Activated CD4-positive, alpha-beta T cell treated with anti-CD3 and anti-CD28 coated beads, Interleukin-2, amount 50 U/mL, for 4 hours (primary cell): ENCODE measurements at places on chromosomes 16 and 17.

DNA sequence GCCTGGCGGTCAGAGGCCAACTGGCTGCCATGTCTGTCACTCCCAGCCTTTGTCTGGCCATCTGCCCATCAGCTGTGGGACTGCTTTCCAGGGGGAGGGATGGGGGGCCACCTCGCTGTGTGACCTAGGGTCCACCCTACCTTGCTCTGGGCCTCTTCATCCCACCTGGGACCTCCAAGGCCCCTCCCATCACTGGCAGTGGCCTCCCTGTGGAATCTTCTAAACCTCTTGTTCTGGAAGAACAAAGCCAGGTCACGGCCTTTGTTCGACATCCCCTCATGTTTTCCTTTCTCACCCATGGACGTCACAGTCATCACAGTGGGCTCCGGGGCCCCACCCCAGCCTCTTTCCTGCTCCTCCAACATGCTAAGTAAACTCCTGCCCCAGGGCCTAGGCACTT is 24.0 kb downstream of the SPNS2 start:
- DNase-seq, result no peak

DNA sequence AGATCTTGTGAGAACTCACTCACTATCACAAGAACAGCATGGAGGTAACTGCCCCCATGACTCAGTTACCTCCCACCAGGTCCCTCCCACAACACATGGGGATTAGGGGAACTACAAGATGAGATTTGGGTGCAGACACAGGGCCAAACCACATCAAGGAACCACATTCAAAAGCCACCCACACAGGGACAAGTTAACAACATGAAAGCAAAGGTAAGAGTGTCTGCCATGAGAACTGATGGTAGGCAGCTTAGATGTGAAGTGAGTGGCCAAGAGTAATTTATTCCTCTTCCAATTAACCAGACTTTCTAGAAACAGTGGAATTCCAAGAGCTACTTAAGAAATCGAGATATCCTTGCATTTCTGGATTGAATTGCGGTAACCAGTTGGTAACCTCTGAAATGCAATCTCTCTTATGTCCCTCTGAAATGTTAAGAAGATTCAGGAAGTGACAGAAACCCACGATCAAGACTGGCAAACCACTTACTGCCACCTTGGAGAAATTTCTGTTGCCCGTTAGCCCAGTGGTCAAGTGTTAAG is 167.4 kb upstream of the CACNG5 start:
- DNase-seq, result peak; percentile 62

DNA sequence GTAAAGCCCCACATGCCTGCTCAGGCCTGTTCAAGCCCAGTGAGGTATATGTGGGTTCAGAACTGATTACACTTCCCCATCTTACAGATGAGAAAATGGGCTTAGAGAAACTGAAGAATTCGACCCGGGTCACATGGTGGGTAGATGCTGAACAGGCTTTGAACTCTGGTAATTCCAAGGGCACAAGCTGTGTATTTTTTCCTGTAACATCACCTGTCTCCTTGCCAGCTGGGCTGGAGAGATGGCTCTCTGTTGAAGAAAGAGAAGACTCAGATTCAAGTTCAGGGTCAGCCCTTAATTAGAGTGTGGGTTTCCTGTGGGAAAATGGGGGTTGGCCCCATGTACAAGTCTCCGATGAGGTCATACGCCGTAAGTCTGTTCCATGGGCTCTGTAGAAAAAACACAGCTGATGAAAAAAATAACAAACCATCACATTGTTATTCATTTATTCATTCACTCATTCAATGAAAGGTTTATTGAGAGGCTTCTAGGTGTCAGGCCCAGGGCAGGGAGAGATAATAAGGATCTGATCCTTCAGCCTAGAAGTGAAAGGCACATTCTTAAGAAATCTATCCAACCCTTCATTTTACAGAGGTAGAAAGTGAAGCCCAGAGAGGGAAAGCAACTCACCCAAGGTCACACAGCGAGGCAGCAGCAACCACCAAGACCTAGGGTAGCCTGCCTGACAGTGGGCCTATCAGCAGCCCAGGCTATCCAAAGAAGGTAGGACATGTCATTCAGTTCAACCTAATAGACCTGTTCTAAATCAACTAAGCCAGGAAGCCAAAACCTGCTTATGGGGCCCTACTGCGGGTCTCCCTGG is 482.8 kb downstream of the SOX9 start:
- no peak for DNase-seq

- no peak for DNase-seq
These were observed 22.5 kb upstream of the NSMCE1 start for GRCh38 chr16:27291106-27291505.

DNA sequence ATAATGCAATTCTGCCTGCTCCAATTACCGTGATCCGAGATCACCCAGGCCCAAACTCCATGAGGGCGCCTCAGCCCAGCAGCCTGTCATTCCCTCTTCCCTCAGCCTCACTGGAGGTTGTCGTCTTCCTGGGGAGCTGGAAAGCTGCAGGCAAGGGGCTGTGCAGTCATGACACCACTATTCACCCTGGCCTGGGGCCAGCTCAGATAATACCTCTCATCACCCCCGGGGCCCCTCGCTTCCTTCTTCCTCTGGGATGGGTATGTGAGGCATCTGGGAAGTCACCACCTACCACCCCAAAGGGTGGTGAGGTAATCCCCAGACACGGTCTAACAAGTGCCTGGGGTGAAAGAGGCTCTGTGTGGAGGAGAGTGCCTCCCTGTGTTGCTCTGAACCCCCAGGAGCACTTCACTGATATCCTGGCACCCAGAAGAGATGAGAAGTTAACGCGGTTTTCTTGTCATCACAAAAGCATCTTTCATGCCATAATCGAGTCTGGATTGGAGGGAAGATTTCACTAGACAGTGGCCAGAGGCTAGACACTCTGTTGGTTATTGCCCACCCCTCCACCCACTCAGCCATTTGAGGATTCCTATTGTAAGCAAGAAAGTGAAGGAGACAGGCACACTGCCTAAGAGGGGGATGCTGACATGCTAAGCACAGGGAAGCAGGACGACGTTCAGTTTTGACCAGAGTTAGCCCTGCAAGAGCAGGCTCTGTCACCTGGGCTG is 18.4 kb downstream of the CFAP20 start:
- DNase-seq, result no peak
